ENCODE measurements at places on chromosomes 3 and 15.

DNA sequence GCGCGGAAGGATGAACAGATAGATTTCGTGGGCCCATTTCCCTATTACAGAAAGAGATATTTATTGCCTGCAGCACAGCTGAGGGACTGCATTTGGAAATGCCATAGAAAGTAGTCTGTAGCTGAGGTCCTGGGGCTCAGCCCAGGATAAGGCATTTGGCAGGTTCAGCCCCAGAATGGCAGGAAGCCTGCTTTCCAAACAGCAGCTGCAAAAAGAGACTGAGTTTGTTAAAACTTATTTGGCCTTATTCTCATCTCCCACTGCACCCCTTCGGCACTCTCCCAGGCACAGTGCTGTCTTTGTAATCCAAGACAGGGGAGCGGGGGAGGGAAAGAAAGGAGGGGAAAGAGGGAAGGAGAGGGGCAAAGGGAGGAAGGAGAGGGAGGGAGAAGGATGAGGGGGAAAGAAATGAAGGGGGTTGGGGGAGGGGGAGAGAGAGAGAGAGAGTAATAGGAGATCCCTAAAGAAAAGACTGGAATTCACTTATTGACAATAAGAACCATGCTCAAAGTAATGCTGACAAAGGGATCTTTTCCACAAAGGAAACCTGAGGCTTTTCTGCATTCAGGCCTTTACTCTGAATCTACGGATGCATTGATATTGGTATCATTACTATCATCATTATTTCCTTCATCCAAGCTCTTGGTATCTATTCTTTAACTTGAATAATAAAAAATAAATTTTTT, 94.0 kb upstream of the LRRN1 start:
- no peak for DNase-seq

DNA sequence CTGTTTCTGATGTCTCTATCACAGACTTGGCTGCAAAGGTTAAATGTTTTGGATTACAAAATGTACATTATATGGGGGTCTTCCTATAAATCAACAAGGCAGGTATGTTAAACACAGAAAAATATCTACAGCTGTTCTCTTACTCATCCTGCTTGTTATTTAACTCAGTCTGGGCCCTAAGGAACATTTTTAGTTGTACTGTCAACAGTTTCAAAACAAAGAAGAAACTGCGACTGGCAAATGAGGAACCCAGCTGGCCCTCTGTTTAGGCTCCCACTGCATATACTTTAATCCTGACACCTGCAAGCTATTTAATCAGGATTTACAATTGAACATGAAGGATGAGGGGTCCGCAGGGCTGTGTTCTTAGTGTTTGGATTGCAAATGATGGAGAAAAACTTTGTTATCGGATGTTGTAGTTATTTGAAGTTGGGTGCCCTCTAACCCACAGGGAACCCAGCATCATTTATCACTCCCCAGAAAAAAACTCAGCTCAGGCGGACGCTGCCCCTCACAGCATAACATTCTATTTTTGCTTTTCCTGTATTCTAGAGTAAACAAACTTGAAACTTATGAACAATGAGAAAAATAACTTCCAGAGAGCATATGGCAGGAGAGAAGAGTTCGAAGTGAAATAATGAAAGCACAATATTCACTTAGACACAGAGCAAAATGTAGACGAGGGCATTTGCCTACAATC, 91.2 kb downstream of the POLR2M start:
- DNase-seq, result no peak

GRCh38 chr3:179760944-179761343, 108.1 kb downstream of the USP13 start:
- no peak for DNase-seq

GRCh38 chr15:67031331-67031730, 34.1 kb upstream of the SMAD3 start:
- DNase-seq, result no peak

- no peak for DNase-seq
Observed at GRCh38 chr3:194168994-194169393, 33.0 kb downstream of the HES1 start.

GRCh38 chr3:42520336-42520735, 17.9 kb downstream of the VIPR1 start:
- DNase-seq, result no peak

DNA sequence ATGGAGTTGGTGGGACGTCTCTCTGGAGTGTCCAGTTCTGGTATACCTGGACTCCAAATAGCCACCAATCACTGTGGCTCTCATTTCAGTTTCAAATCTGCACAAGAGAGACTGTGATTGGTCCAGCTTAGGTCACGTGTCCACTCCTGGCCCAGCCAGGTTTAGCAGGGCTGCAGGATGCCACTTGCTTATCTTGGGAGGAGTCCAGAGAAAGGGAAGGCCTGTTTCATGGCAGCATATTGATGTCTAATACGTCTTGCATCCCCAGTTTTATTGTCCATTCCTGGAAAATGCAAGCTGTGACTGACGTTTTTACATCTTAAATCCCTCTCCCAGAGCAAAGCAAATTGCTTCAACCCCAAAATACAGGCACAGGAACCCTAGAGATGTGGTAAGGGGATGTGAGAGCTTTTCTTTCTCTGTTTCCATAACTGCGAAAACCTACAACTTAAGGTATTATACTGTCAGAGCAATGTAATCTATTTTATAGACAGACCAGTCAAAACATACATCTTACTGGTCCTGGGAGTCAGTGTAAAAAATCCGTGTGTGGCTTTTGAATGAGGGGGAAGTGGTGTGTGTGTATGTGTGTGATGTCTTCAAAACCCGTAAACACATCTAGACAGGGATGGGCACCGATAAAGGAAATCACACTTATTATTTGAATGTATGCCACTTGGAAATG, 274.4 kb downstream of the TLE3 start:
- no peak for DNase-seq

GRCh38 chr15:59299929-59300617, 72.6 kb downstream of the MYO1E start:
- DNase-seq, result no peak

DNA sequence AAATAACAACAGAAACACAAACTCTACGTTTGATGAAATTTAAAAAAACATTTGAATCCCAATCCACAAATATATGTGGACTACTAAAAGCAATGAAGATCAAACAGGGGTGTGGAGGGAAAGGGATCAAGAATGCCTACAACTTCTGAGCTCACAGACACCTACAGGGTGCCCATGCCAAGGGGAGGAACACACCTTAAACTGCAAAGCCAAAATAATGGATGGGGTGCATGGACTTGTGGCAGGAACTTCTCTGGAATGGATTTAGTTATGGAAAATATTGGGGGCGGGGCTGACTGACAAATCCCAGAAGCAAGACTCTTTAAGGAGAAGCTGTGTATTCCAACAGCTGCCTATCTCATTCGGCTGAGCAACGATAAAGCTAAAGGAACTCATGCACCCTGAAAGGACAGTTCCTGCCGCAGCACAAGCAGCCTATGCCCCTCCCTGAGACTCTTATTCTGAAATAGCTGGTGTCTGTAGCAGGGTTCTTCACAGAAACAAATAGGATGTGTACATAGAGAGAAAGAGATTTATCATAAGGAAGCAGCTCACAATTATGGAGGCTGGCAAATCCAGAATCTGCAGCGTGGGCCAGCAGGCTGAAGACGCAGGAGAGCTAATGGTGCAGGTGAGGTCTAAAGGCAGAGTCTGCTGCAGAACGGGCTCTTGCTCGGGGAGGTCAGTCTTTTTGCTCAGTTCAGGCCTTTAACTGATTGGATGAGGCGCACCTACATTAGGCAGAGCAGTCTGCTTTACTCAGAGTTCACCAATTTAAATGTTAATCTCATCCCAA, 24.5 kb upstream of the PLA2G4D start:
- peak; percentile 39 for DNase-seq

- DNase-seq, result no peak
Observed at GRCh38 chr3:170204023-170204472, 18.2 kb upstream of the PRKCI start.

DNA sequence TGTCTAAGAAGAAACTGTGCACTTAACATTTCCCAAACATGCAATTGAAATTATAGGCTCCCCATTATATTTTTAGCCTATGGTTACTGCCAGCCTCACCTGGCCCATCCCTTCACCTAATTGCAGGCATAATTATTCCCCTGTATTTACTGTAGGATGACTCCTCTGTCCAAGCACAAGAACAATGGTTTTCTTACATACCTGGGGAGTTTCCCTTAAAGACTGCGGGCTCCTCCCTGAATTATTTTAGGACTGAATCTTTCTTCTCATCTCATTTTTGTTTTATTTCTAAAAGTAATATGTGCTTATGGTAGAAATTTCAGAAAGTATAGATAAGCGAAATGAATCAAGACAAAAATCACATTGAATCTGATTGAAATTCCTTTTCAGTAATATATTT, 11.4 kb downstream of the TM4SF1 start:
- DNase-seq, result no peak

GRCh38 chr15:90557186-90558084, 27.7 kb downstream of the CRTC3 start:
- DNase-seq, result no peak

- no peak for DNase-seq
Observed at GRCh38 chr15:31500766-31501449, 174.3 kb downstream of the KLF13 start.

DNA sequence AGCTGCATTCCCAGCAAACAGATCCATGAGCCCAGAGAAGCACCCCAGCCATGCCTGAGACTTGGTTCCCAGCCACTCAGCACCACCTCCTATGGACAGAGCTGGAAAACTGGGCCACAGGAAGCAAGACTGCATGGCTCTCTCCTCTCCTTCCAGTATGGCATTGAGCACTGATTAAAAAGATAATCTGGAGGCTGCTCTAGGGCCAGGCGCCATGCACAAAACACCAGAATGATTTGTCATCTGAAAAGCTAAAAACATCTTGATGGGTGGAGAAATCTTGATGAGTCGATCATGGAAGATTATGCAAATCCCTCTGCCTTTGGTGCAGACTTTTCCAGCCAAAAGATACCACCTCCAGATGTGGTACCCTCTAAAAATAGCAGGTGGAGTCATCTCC, 62.7 kb upstream of the MRPS22 start:
- DNase-seq, result no peak

- peak; percentile 2 for DNase-seq
Observed at GRCh38 chr15:71366926-71367325, 251.7 kb downstream of the THSD4 start.

- no peak for DNase-seq
Observed at GRCh38 chr3:9930804-9931418, 2.7 kb upstream of the CRELD1 start.

DNA sequence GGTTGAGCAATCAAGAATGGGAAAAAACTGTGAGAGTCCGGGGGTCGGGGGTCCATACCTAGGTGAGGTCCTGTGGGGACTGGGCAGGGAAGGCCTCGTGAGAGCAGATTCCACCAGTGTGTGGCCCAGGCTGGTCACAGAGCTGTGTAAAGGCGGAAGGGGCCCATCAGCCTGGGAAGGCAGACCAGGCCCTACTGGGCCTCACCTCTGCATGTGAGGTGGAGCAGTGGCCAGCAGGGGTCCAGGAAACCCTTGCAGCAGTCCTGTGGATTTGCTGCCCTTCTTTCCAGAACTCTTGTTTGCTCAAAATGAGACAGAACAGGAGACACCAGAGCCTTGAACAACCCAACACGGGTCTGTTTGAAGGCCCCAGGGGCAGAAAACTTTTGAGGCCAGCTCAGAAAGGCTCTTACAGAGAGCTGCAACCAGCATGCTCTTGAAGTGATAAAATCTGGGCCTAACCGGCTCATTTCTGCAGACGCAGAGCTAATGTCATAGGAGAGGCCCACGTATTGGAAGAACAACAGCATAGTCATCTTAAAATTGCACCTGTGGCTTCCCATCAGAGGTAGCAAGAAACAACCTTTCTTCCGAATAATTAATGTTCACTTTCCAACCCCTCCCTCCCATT, 30.3 kb upstream of the HHATL start:
- DNase-seq, result no peak

GRCh38 chr3:113454057-113454456, 12.8 kb upstream of the CFAP44 start:
- DNase-seq, result no peak

GRCh38 chr15:62850318-62850717, 192.2 kb upstream of the TPM1 start:
- no peak for DNase-seq

GRCh38 chr3:107806536-107806935, 283.8 kb downstream of the BBX start:
- no peak for DNase-seq

All from NCI-H345 (cell line).